Sigmoid colon (tissue), 7 donors: ENCODE measurements at places on chromosomes 5 and 9.

- no peak for DNase-seq
These were observed 52.0 kb downstream of the CEMIP2 start for GRCh38 chr9:71716138-71716909.

- no peak for DNase-seq
These were observed 138.7 kb downstream of the RAPGEF6 start for GRCh38 chr5:131496400-131496713.

- DNase-seq, result no peak
These were observed 93.5 kb downstream of the GLDC start for GRCh38 chr9:6552033-6552432.

DNA sequence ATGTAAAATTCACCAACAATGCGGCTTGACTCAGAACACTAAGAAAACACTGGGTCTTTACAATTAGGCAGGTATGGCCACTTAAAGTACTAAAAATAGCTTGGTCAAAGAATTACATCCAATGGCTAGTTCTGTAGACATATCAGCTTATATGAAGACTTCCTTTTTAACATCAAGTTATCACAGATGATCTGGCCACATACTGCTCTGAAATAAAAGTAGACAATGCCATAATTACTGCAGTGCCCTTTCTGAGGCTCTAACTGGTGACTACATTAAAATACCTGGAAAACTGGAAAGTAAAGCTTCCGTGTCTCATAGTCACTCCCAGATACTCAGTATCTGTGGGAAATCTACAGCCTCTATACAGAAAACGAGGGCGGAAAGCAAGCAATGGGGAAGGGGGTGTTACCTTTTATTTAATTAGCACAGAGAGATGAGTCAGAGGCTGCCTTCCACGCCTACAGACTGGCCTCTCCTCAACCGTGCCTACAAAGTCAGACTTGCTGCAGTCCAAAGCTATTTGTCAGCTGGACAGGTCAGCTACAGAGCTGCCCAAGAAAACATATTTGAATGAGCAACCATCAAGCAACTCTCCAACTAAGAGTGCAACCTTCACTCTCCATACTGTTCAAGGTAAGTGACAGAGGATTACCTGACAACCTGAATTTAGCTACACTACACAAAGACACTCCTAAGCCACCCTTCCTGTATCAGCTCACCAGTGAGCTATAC lies 8.7 kb downstream of the SERINC5 start:
- DNase-seq, result peak; percentile 73

DNA sequence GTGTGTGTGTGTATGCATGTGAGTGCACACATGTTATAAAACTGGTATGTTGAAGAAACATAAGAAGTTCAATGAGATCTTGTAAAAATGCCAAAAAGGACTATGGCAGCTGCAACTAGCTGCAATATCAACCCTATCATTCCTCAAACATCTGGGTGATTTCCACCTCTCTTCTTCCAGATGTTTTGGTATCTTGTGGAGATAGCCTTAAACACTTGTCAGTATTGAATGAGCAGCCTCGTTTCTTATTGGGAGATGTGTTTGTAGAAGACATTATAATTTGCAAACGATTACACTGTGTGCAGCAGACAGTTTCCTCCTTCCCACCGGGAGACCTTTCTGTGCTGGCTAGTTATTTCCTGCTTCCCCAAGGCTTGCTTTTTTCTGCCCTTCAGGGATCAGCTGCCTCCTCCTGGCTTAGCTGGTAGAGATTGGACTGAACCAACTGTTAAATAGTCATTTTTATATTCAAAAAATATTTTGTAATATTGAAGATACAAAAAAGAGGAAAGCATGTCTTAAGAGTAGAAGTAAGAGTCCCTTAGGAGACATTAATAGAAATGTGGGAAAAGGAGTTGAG lies 168.4 kb upstream of the MPDZ start:
- no peak for DNase-seq

DNA sequence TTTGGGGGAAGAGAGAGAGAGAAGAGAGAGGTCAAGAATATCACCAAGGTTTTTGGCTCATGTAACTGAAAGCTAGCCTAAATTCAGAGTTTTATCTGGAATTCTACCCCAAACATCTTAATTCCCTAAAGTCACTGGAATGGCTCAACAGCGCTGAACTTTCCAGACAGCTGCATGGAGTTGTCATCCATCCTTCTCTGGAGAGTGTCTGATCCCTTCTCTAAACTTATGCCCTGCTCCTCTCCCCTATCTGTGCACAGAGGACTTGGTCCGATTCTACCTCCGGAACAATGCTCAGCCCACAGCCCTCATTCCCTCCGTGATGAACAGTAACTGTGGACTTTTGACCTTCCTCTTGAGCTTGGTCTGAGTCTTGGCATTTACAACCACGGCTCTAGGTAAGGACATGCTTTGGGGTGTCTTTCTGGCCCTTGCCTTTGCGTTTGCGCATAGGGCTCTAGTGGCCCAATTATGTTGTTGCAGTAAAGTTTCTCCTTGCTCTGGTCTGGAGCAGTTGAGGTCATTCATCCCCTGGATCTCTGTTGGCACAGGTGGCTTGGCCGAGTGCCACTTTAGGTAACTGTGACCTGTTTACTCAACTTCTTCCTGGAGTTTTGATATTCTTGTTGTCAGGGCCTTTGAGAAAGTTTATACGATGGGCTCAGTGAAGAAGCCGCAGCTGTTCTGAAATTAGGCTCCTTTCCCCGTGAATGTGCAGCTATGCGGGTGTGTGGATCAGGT lies 18.3 kb upstream of the CD180 start:
- peak; percentile 46 for DNase-seq

DNA sequence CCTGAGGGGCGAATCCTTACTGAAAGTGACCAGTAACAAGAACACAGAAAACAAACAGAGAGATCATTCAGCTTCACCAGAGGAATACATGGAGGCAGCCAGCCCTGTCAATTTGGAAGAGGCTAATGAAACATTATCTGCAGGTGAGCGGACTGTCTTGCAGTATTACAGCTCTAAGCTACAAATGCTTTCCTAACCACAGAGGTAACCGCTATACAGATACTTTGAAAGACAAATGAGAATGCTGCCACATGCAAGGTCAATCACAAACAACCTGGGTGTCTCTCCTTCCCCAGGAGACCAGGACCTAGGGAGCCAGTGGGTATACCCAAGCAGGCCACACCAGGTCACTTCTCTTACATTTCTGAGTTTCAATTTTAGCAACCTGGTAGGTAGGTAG lies 30.2 kb downstream of the EFNA5 start:
- DNase-seq, result no peak

- DNase-seq, result no peak
These were observed 1.5 kb upstream of the SEMA5A start for GRCh38 chr5:9547122-9547947.

DNA sequence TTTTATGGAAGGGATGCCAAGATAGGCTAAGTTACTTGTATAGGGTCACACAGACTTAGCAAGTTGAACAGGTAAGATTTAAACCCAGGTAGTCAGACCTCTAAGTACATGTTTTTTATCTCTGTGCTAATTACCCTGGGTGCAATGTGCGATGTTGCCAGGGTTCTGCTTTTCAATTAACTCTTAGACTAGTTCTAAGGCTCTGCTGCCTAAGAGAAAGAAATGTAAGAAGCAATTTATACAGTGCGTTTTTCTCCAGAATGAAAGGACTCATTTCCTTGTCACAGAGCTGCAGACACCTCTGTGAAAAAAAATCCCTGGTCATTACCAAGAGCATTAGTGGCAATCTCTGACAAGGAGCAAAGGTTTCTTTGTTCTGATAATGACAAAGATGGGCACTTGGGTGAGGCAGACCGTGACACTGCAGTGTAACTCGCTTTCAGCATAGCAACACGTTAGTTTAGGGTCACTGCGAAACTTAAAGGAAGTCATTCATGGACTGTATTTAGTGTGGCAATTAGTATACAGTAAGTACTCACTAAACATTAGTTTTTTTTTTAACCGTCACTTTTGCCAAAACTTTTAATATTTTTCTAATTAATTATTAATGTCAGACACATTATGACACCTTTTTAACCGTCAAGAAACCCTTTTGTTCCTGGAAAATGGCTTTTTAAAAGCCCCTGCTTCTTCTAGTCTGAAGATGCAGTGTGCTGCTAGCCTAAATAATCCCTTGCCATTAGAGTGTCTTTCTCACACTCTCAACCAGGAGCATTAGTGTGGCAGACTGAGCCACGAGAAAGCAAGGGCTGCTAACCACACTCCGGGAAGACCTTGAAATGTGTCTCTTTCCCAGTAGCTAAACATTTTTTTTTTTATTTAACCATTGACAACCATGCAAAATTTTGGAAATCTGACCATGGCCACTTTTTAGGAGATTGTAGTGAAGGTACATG lies 520.0 kb upstream of the C9orf72 start:
- no peak for DNase-seq

- DNase-seq, result no peak
These were observed 71.5 kb downstream of the SEMA5A start for GRCh38 chr5:9474219-9475002.

- DNase-seq, result peak; percentile 21
These were observed 5.6 kb downstream of the ADGRD2 start for GRCh38 chr9:124455820-124456219.

DNA sequence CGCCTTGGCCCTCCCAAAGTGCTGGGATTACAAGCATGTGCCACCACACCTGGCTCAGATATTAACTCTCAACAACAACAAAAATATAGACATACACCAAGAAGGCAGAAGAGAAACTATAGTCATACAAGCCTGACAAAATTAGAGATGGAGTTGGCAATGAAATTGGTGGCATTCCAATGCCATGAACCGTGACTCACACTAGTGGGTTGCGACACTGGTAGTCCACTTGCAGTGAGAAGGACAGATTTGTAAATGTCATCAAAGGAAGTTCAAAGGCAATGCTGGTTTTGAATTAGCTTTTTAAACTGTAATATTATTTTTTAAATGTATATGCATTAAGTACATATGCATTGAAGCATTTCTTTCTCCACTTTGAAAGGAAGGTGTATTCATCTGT lies 8.5 kb upstream of the DNAJC25 start:
- no peak for DNase-seq

GRCh38 chr5:108818613-108819272 lies 71.0 kb downstream of the FER start:
- no peak for DNase-seq

DNA sequence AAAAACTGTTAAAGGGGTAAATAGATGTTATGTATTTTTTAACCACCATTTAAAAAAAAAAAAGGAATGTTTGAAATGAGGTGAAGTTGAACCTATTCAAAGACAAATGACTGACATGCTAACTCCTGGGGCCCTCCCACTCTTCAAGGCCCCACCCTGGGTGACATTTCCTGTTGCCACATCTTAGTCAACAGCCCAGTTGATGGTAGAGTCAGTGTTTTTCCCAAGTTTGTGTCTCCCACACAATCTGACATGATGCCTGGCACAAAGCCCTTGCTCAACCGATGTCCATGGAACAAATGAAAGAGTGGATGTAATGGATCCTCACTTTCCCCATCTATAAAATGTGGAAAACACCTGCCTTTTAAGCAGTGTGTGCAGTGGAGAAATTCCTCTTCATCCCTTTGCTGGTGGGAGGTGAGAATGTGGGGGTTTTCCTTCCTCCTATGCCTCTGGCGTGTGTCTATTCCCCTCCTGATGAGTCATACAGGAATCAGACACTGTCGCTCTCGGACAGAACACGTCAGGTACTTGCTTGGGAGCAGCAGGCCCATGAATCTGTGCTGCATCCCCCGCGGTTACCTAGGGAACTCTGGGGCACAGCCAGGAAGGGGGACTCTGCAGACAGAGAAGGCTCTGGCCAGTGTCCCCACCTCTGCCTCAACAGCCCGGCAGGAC lies 13.7 kb upstream of the ADRA1B start:
- no peak for DNase-seq

GRCh38 chr9:108182950-108183381 lies 672.8 kb downstream of the ACTL7B start:
- DNase-seq, result no peak

- DNase-seq, result no peak
These were observed 446.4 kb upstream of the CCNG1 start for GRCh38 chr5:162990856-162991497.

DNA sequence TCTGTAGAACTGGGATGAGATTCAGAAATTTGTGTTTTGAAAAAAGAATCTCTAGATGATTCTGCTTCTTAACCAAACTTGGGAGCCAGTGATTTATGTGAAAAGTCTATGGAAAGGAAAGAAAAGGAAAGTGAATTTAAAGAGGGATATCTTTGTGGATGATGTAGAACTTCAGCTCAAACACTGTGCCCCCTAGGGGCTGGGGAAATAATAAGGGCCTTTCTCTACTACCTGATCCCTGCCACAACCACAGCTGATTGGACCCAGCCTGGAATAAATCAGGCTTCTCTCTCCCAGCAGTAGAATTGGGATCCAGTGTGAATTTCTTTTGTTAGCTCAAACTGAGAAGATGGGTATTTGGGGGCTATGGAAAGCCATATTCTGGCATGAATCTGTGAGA lies 155.0 kb downstream of the PRELID2 start:
- DNase-seq, result no peak

DNA sequence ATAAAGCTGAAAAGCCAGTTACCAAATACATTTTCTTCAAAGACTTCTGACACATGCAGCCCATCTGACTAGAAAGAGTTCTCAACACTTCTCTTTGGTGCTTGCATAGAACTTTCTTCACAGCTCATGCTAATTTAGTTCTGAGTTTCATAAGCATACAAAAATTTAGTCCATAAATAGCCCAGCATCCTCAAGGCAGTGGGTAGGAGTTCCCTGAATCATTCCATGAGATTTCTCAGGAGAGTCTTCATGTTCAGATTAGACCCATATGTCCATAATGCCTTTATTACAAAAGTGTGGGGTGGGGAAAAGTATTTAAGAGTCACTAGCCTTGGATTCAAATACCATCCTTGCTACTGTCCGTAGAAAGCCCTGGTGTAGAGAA lies 290.2 kb upstream of the RGMB start:
- DNase-seq, result no peak

DNA sequence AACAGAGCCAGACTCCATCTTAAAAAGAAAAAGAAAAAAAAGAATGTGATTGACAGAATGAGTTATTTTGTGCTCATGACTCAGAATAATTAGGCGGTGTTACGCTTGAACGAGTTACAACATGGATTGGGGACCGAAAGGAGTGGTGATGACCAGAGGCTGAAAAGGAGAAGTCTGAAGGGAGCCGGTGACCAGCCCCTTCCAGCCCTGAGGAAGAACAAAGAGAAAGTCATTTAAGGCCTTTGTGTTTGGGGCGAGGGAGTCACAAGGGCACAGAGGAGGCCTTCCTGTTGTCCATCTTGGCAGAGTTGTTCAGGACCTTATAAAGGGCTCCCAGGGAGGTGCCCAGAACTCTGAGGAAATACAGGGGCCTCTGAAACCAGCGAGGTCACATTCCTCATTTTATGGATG lies 131.6 kb downstream of the GOLPH3 start:
- DNase-seq, result no peak

DNA sequence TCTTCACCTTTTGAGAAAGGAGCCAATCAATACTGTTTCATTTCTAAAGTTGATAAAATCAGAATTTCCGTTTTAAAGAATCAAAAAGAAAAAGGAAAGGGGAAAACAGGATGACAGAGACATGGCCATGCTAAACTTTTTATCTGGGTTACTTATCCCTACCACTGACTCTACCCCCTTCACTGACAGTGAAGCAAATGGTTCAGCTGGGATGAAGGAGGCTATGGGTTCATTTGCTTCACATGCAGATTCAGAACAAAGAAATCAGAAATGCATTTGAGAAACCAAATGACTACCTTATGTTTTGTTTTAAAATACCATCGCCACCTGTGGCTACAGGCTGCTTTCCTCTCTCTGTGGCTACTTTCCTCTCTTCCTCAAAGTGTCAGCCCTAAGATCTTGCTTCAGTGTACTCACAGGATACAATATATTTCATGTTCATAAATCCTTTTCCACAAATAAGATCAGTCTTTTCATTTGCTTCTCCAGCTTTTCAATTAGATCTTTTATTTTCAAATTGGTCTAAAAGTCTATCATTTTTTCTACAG lies 53.3 kb downstream of the LPAR1 start:
- DNase-seq, result no peak

GRCh38 chr5:88826646-88827585 lies 56.1 kb downstream of the MEF2C start:
- DNase-seq, result peak; percentile 64
